ENCODE measurements at places on chromosomes 16 and 17.
A peak's percentile ranks its signal among the peaks of the same experiment; 100 is the strongest.

- peak; percentile 89 for DNase-seq
Measured at GRCh38 chr16:67562526-67562917, at the start of gene CTCF. CTCF (plus strand) TSS chr16:67562526; CDS start chr16:67610833, 48,307 bp downstream.

DNA sequence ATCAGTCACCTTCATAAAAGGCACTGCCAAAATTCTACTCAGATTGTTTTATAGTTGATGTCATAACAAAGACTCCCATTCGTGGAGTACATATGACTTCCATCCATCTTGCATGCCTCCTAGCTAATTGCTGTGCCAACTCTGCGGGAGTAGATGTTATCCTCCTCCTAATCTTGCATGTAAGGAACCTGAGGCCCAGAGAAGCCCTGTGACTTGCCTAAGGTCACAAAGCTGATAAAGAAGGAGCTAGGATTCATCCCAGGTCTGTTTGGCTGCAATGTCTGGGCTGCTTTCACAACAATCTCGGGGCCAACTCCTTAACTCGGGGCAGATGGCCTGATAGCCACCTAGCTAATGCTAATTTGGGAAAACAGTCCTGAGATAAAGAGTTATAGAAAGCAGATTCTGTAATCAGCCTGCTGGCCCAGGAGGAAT lies 87.3 kb downstream of the YPEL2 start:
- no peak for DNase-seq

DNA sequence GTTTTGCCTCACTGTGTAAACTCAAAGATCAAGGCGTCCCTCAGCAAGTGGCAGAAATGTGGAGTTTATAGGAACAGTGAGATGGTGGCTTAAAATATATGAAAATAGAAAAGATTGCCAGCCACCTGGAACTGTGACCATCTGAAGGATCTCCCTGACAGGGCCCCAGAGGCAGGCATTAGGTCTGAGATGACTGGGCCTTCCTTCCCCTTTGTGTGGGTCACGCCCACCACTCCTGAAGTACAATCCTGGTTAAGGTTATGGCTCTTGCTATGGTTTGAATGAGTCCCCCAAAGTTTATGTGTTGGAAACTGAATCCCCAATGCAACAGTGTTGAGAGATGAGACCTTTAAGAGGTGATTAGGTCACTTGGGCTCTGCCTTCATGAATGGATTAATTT lies 6.4 kb downstream of the ST6GALNAC2 start:
- no peak for DNase-seq

GRCh38 chr16:4087099-4087885 lies 28.9 kb downstream of the ADCY9 start:
- DNase-seq: no peak

DNA sequence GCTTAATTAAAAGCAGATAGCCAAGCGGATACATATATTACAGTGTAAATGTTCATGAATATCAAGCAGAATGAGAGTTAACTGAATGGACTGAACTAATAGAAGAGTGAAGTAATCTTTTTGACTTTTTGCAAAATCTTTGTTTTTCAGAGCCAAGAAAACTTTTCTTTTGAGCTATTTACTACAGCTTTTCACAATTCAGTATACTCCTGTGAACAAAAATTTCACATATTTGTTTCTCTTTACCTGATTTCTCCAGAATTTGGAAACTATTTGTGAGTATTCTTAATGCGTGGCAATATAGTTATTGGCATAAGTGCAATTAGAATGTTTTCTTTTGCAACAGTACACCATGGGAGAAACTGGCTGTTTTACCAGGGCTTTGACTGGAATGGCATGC lies 9.1 kb upstream of the DUXB start:
- DNase-seq: no peak

DNA sequence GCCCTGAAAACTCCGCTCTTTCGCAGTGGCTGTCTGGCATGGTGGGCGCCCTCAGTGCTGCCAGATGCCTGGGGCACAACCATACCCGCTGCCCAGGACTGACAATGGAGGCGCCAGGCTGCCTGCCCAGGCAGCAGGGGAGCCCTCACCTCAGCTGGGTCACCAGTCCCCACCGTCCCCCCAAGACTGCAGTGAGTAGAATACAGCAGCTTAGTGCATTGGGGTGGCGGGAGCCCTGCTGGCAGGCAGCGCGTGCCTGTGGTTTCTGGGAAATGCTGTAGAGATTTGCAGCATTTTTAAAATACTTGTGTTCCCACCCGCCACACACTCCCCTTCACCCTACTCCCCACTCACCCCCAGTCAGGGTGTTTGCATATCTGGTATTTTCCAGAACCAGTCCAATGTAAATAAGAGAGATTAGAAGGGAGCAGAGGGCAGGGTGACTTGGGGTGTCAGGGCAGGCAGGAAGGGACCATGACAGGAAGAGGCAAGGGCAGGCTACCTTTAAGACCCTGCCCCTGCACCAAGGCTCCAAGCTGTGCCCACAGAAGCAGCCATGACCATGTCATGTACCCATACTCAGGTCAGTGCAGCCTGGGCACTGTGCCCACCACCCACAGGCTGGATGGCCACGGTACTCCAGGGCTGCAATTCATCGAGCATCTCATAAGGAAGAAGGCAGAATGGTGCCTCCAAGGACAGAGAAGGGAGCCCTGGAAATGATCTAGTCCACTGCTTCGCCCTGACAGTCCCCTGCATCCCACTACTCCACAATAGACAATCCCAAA lies 21.5 kb downstream of the MYO18A start:
- DNase-seq: no peak

DNA sequence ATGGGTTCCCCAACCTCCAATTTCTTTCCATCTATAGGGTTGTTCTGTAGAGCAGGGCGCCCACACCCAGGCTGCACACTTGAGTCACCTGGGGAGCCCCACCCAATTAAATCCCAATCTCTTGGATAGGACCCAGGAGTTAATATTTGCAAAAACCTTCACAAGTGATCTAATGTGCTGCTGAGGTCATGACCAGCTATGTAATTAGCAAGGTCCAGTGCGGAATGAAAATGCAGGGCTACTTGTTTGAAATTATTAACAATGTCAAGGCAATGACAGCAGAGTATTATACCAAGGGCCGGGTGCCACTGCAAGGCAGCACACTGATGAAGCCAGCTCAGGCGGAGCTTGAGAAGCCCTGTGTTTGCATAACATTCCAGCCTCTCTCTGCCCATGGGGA lies 302.7 kb downstream of the MAF start:
- DNase-seq: no peak

GRCh38 chr16:87958632-87959031 lies 7.4 kb downstream of the BANP start:
- no peak for DNase-seq

DNA sequence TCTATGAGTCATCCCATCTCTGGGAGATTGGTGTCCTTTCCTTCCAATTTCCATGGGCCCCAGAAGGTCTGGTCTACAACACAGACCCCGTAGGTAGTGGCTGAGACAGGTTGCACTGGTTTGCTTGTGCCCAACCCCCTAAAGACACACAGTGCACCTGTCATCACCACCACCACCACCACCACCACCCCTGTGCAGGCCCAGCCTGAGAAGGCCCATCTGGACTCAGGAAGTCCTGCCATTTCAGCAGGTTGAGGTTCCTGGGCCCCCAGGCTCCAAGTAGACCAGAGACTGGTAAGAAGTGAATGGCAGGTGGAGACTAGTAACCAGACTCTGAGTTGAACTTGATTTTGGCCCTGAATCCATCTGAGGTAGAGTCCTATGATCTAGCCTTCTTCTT lies 25.9 kb upstream of the PHB1 start:
- no peak for DNase-seq

- DNase-seq: no peak
Measured at GRCh38 chr16:5072334-5073278, 963 bp downstream of the ALG1 start.

GRCh38 chr16:54136276-54136625 lies 150.3 kb downstream of the IRX3 start:
- no peak for DNase-seq

- no peak for DNase-seq
Measured at GRCh38 chr17:17798573-17799255, 38.1 kb downstream of the SREBF1 start.

- DNase-seq: no peak
Measured at GRCh38 chr17:45104907-45105624, 27.2 kb downstream of the PLCD3 start.

DNA sequence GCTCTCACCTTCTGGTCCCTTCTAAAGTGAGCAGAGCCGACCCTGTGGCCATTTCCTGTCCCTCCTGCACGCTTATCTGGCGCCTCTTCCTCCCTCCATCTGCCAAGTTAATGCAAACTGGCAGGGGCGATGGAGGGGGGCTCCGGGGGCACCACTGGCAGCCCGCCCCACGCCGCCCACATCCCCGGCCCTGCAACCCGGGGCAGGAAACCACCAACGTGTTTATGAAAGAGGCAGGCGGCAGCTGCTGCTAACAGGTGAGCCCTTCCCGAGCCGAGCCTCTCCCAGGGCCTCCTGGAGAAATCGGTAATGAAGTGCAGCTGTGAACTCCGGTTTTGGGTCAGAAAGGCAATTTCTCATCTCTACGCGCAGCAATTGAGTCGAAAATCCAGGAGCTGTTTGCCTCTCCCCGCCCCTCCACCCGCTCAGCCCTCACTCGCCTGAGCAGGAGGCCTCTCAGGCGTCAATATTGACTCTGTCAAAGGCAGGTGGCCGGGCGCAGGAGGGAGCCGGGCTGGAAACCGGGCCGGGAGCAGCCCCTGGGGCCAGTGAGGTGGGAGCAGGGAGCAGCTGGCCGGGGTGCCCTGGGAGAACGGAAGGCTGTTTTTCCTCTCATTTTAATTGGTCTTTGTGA lies 164.4 kb upstream of the GSE1 start:
- DNase-seq: peak; percentile 47

DNA sequence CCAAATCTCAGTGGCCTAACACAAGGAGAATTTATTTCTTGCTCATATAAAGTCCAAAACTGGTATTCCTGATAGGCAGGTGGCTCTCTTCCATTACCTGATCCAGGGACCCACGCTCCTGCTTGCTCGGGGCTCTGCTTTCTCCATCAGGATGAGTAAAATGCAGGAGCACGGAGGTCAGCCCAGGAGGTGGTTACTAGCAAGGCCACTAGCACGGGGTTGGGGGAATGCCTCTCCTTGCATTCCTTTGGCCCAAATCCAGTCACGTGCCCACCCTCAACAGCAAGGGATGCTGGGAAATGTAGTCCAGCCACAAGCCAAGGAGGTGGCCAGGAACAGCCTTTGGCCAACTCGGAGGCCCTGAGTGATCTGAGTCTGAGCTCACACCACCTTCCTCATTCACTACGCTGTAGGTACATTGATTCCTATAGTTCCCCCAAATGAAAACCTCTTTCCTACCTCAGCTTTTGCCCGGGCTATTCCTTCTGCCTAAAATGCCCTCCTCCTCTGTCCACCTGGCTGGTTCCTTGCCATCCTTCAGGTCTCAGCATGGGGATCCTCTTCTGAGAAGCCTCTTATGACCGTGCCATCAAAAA lies 38.3 kb upstream of the HAPSTR1 start:
- DNase-seq: no peak

DNA sequence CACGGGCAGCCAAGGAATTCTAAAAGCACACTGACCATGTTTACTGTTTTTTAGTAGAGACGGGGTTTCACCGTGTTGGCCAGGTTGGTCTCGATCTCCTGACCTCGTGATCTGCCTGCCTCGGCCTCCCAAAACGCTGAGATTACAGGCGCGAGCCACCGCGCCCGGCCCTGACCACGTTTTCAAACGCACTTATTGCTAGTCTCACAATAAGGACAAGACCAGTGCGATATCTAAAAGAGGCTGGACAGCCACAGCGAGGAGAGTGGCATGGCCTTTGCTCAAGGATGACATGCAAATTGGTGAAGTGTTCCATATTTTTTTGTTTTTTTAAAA lies 35.0 kb upstream of the CLEC18B start:
- no peak for DNase-seq

DNA sequence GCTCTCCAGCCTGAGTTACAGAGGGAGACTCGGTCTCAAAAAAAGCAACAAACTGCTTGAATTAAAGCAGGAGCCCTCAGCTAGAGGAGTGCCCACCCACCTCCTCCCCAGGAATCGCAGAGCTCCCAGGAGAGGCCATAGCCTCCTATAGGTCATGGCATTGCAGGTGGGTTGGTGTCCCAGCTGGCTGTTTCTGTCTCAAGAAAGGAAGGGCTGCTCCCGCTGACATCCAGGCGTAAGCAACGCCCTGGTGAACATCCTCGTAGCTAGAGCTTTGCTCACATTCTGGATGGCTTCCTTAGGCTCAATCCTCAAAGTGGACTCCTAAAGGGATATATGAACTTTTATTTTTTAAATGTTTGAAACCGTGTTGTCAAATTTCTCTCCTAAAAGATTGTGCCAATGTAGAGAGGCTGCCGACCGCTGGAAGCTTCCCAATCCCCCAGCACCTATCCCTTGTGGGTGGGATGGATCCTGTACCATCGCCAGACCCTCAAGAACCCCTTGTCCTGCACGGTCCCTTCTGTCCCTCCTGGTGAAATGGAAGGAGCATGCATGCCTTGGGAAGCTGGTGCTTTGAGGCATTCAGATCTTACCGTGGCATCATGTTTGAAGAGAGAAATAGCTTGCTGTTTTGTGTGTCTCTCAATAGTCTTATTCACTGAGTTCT lies 5.9 kb downstream of the NLRC5 start:
- DNase-seq: no peak

- no peak for DNase-seq
Measured at GRCh38 chr17:81385320-81386111, 9.7 kb upstream of the BAHCC1 start.

- no peak for DNase-seq
Measured at GRCh38 chr17:79382313-79382712, 228.5 kb downstream of the RBFOX3 start.

All from CD4-positive, alpha-beta T cell treated with Interleukin-21 for 1 hour (primary cell).